Adrenal gland (tissue), 19 donors: ENCODE measurements at places on chromosomes 1 and 21. TPM values are rescaled to one million over a fixed set of nuclear protein-coding genes. Genes with fewer than 3 reads are reported as not detected.

GRCh38 chr1:111709986-111710385 is 29.2 kb downstream of the INKA2 start:
- H3K36me3 ChIP-seq, result no peaks in the 10 kb centered on the region
- H3K4me1 ChIP-seq, result no peaks in the 10 kb centered on the region
- no peaks in the 10 kb centered on the region for H3K27me3 ChIP-seq
- H3K4me3 ChIP-seq, result no peak overlapping the region

GRCh38 chr1:112253366-112253765 is 142.6 kb upstream of the CTTNBP2NL start:
- no peak overlapping the region for H3K4me3 ChIP-seq
- no peak overlapping the region for H3K27ac ChIP-seq
- DNase-seq, result no peak
- no peaks in the 10 kb centered on the region for H3K4me1 ChIP-seq
- no peaks in the 10 kb centered on the region for H3K36me3 ChIP-seq

The CATSPERE gene
- 0.91 TPM for polyA plus RNA-seq

The ZNF593OS gene
- not detected for polyA plus RNA-seq

DNA sequence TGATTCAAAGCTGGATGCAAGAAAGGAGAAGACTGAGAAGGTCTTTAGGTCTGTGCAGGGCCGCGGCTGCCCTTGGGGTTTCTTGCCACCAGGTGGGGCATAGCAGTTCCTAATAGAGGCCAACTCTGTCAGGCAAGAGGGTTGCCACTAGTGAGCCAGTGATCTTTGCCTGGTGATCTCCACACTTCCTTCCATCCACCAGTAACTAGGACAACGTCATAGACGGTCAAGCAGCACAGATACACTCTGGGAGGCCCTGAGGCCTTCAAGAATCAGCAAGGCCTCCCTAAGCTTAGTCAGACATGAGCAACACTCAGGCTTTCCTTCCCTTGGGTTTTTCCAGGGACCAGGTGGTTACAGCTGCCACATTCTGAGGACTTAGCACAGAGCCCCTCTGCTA is 32.9 kb upstream of the ATP2B4 start:
- H3K27me3 ChIP-seq, result no peaks in the 10 kb centered on the region
- no peaks in the 10 kb centered on the region for H3K4me1 ChIP-seq
- H3K36me3 ChIP-seq, result no peaks in the 10 kb centered on the region
- DNase-seq, result no peak
- no peak overlapping the region for H3K4me3 ChIP-seq

DNA sequence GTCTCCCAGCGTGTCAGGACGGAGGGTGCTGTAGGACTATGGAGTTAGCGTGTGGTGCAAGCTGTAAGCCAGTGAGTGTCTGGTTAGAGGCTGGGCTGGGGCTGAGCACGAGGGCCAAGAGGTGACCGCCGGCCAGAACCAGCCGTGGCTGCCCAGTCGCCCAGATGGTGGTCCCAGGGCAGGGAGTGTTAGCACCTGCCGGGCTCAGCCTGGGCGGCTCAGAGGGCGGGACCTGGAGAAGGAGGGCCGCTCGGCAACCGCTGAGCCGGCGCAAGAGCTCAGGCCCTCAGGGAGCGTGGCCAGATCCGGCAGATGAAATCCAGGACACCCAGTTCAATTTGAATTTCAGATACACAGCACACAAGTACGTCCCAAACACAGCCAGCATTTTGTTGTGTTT is 87.9 kb downstream of the PRDM16 start:
- no peak overlapping the region for H3K4me3 ChIP-seq
- no peak for DNase-seq
- peaks cover 4% of the 10 kb centered on the region for H3K27me3 ChIP-seq
- H3K27ac ChIP-seq, result no peak overlapping the region
- H3K36me3 ChIP-seq, result no peaks in the 10 kb centered on the region
- H3K4me1 ChIP-seq, result no peaks in the 10 kb centered on the region
